Lower leg skin (tissue), 4 donors: ENCODE measurements at places on chromosomes 1 and 21. TPM values are rescaled to one million over a fixed set of nuclear protein-coding genes. Genes with fewer than 3 reads are reported as not detected.

DNA sequence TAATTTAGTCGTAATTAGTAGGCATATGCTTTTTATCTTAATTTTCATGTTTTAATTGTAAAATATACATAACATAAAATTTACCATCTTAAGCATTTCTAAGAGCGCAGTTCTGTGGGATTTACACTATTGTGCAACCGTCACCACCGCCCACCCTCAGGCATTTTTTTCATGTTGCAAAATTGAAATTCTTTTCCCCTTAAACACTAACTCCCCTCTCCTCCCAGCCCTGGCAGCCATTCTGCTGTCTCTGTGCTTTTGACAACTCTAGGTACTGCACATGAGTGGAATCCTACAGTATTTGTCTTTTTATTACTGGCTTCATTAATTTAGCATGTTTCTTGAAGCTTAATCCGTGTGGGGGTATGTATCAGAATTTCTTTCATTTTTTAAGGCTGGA lies 7.8 kb downstream of the PIK3CD start:
- DNase-seq: no peak

DNA sequence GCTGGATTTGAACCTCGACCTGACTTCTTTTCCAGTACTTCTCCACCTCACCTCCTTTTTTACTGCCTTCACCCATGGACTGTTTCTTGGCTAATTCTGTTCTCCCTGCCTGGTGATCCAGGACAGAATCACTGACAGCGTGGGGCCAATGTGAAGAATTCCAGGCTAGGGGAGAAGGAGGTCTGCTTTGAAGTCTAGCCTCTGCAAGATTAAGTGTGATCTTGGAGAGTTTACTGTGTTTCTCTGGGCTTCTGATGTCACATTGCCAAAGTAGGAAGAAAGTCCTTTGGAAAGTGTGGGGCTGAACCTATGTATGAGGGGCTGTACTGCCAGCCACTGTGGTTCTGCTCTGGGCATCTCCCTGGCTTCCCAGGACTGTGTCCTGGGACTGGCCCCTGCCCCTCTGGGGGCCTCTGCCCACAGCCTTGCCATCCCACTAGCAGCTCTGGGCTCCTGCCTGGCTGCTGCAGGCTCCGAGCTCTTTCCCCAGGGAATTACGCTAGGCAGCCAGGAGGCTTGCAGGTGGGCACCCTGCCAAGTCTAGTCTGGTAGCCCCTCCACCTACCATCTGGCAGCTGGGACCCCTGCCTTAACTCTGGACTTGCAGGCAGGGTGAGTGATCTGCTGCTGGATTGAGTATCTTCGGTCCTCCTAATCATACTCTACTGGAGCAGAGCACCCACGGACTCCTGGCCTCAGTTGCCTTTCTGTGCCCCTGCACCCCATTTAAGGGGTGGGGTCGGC lies 52.2 kb downstream of the YARS1 start:
- no peak for DNase-seq

DNA sequence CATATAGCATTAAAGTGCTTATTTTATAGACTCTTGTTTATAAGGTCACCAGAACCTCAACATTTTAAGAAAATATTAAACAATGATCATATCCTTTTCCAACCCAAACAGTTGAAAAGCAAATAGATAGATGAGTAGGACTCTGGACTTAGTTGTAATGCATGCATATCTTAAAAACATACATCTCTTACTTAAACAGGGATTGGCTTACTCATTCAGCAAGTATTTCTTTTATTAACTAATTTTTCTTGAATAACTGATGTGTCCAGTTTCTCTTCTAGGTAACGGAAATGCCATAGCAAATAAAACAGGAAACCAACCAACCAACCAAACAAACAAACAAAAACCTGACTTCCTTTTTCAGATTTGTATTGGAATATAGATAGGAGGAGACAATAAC lies 70.9 kb upstream of the NBPF4 start:
- no peak for DNase-seq

The LORICRIN gene
- total RNA-seq: 831 TPM
